ENCODE measurements at places on chromosomes 11 and 22.
A peak's percentile ranks its signal among the peaks of the same experiment; 100 is the strongest.

GRCh38 chr22:27809700-27810608, 8.4 kb upstream of the MN1 start:
- DNase-seq = no peak

- no peak for DNase-seq
Measured at GRCh38 chr22:28798810-28799605, 1.4 kb downstream of the XBP1 start.

- no peak for DNase-seq
Measured at GRCh38 chr11:133053124-133053776, 479.1 kb downstream of the OPCML start.

DNA sequence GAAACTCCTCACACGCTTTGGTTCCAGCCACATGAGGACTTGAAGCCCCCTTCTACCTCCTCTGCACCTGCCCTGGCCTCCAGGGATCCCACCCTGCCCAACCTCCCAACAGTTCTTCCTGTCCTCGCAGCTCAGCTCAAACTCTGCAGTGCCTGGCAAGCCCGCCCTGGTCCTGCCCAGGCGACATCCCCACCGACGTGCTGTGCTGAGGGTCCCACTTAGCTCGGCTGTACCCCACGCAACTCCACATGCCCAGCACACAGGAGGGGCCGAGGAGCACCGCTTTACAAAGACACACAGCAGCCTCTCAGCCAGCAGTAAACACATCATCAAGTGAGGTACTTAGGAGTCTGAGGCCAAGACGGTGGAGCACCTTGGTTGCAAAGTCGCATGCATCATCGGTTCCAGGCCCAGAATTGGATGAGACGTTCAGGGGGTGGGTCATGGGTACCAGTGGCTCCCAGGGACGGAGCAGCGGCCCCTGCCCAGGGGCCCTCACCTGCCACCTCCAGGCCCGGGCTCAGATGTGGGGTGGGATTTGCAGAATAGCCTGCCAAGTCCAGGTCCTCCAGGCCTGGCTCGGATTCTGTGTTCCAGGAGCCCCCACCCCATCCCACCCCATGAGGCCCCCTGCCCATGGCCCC, 72.6 kb downstream of the CELSR1 start:
- DNase-seq = no peak

DNA sequence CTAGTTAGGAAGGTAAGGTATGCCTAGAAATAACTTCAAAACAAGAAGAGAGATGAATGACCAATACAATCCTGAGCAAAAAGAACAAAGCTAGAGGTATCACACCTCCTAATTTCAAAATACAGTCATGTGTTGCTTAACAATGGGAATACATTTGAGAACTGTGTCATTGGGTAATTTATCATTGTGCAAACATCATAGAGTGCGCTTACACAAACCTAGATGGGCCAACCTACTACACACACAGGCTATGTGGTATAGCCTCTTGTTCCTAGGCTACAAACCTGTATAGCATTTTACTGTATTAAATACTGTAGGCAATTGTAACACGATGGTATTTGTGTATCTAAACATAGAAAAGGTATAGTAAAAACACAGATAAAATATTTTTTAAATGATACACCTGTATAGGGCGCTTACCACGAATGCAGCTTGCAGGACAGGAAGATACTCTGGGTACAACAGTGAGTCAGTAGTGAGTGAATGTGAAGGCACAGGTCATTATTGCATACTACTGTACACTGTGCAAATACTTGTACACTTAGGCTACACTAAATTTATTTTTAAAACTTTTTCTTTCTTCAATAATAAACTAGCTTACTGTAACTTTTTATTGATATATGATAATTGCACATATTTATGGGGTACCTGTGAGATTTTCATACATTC, 48.2 kb downstream of the STK33 start:
- no peak for DNase-seq

DNA sequence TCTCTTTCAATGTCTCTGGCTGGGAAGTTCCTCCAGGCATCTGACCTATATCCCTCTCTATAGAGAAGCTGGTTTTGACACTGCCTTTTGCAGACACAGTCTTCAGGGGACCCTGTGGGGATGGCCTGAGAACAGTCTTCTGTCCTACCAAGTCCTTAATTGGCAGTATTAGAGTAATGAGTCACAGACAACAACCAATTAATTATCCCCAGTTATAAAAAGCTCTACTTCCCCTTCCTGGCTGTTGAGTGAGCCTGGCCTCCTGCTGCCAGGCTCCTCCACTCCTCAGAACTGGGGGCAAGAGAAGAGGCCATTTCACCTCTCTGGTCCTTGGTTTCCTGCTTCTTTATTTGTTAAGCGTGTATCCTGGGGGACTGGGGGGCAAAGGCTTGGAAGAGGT, 41.2 kb upstream of the KLHL35 start:
- DNase-seq = no peak

GRCh38 chr22:27581688-27582087, 219.9 kb downstream of the MN1 start:
- DNase-seq = peak; percentile 37

GRCh38 chr11:37571246-37571645, 973.2 kb upstream of the RAG2 start:
- no peak for DNase-seq

GRCh38 chr11:130783323-130783722, 133.0 kb downstream of the SNX19 start:
- DNase-seq = no peak

DNA sequence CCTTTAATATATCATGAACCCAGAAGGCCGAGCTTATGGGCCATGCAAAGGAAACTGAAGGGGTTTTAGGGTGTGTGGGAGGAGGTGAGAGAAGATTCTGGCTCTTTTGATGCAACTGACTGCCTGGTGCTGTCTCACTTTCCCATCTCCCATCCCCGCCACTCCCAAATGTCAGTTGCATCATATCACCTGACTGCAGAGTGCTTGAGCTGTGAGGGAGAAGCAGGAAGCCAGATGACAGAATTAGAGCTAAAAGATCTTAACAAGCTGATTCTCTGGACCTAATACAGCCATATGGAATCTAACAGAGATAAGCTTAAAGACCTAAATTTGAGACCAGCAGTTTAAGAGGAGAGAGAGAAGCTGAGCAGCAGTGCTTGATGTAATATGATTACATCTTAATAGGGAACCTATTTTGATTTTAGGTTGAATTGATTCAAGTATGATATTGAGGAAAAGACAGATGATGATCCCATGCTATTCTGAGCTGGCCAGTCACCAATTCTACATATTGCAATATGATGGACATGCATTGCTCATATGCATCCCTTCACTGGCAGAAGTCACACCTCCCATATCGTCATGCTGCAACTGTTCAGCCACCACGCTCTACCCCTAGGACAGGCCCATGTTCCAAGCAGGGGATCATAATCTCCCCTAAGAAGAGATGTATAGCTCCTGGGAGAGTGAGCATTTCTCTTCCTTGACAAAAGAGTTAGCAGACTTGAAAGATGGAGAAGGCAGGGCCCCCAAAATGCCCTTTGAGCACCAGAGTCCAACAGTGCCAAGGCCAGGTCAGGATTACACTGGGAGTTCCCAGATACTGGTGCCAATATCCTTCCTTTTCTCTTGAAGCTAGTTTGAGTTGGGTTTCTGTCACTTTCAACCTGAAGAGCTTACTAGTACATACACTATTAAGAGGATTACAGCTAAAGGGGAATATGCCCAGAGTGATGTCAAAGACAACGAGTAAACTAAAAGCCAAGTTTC, 44.9 kb downstream of the PLEKHA7 start:
- DNase-seq = peak; percentile 66

DNA sequence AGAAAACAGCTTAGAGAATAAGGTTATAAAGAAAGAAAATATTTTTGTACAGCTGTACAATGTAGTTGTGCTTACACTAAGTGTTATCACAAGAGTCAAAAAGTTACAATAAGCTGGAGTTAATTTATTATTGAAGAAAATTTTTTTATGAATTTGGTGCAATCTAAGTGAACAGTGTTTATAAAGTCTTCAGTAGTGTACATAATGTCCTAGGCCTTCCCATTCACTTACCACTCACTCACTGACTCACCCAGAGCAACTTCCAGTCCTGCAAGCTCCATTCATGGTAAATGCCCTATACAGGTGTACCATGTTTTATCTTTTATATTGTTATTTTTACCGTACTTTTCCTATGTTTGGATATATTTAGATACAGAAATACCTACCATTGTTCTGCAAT, 34.7 kb downstream of the GDPD4 start:
- DNase-seq = no peak

DNA sequence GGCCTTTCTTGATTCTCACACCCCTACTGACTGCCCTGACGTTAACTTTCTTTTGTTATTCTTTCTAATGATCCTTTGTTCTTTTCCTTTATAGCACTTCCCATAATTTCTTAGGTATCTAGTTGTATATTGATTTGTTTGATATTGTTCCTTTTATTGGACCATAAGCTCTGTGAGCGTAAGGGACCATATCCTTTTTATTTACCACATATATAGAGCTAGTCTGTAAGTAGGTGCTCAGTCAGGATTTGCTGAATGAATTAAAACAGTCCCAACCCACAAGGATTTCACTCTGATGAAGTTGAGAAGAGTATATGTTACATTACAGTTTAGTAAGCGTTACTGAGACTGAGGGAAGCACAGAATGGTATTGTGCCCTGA, 68.8 kb downstream of the EMSY start:
- no peak for DNase-seq

Measured in head of caudate nucleus (tissue), 42 donors.